Fibroblast of mammary gland (primary cell): ENCODE measurements at places on chromosomes 2 and 18.

DNA sequence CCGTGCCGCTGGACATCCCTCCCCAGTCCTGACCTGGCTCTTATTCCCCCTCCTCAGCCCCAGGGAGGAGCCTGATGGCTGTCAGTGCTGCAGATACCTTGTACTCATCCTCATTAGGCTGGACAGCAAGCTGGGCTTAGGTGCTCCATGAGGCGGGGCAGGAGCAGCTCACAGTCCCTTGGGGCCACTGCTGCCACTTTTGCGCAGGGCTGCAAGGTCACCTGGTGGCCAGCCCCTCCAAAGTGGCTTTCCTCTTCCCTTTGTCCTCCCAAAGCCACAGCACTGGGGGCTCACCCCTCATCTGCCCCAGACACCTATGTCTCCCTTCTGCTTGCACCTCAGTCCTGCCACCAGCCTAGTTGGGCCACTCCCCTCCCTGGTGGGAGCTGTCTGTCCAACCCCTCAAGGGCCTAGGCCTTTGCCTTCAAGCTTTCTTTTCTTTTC is 60.8 kb downstream of the FAM168B start:
- DNase-seq: no peak

- peak; percentile 50 for DNase-seq
These were observed 1.5 kb downstream of the MAP3K2 start for GRCh38 chr2:127386246-127386645.

DNA sequence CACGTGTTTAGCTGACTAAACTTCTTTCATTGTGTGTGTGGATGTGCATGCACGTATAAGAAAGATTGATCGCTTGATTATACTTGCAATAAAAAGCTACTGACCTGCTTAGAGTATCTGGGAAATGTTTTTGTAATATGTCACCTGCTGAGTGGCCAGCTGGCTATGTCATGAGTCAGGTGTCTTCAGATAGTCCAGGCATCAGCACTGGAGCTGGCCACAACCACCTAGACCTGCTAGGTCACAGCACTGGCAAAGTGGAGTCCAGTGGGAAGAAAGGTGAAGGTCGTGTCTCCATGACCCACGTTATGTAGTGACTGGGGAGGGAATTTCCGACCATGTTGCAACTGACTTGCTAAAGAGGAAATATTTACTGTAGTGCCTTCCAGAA is 147.0 kb downstream of the ESCO1 start:
- DNase-seq: no peak

DNA sequence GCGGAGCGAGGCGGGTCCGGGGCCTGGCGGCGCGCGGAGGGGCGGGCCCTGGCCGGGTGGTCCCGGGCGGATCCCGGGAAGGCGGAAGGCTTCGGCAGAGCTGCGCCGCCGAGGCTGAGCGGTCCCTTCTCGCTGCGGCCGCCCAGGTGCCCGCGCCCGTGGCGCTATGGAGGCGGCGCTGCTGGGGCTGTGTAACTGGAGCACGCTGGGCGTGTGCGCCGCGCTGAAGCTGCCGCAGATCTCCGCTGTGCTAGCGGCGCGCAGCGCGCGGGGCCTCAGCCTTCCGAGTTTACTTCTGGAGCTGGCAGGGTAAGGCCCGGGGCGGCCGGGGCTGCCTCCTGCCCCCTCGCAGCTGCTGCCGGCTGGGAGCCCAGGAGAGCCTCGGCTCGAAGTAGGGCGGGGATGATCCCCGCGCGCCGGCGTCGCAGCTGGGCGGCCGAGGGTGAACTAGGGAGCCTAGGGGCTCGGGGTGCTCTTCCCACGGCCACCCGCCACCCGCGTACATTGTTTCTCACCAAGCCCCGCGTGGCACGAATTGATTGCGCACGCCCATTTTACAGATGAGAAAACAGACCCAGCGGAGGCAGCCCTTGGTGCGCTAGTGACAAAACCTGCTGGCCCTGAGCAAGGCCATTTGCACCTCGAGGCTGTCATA is at the start of gene SLC66A3:
TSS of gene SLC66A3 (plus strand) at position 87 of the 655 bp plus-strand sequence. CDS start at position 167, 80 bp downstream.
- peak; percentile 81 for DNase-seq

DNA sequence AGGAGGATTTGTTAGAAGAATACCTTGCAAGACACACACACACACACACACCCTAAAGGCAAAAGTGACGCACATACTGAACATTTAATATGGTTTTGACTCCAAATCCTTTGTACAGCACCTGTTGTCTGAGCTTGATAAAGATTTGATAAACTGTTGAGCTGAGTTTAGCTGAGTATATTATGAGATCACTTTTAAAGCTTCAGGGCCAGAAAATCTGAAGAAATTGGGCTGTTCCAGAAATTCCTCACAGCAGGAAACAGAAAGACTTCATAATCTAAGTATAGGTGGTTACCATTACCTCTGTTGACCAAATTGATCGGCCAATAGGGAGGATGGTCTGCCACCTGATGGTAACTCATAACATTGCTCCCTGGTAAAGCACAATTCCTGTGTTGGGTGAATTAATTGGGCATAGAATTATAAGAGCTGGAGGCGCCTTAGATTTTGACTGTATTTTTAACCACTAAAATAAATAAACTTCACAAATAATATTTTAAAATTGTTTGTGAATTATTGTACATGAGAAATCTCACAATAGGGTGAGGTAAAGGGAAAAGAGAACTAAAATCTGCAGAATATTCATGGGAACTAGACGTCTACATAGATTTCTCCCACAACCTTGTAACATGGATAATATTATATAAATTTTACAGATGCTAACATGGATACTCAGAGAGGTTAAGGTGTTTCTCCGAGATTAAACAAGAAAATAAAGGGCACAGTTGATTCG is 21.8 kb upstream of the RPIA start:
- peak; percentile 54 for DNase-seq

- no peak for DNase-seq
These were observed 54.3 kb upstream of the LPIN2 start for GRCh38 chr18:3067165-3067661.

- DNase-seq: no peak
These were observed 491.9 kb downstream of the NR4A2 start for GRCh38 chr2:155840661-155841060.

GRCh38 chr2:210862283-210863065 is 306.1 kb downstream of the CPS1 start:
- DNase-seq: no peak

DNA sequence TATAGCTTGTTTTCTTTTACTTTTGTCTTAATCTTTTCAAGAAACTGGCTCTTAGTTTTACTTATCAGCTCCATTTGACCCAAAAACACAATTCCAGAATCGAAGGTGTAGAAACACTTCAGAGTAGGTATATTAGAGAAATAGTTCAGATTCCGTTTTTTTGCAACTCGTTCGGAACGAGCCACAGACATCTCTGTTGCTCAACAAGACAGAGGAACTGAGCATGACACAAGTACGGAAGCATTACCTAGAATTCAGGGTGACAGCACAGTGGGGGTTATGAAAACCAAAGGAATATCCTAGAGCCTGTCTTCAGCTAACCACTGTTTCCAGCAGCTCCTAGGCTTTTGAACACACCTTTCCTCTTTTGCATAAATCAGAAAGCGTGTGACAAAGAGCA is 5.0 kb downstream of the HRH4 start:
- DNase-seq: no peak

GRCh38 chr2:20476950-20477349 is 30.1 kb downstream of the RHOB start:
- DNase-seq: no peak

- no peak for DNase-seq
These were observed 124.8 kb downstream of the EPHA4 start for GRCh38 chr2:221447310-221447709.

- no peak for DNase-seq
These were observed 677.1 kb downstream of the ZEB2 start for GRCh38 chr2:143842836-143843235.

GRCh38 chr2:215218587-215219577 is 80.5 kb upstream of the ABCA12 start:
- peak; percentile 13 for DNase-seq

DNA sequence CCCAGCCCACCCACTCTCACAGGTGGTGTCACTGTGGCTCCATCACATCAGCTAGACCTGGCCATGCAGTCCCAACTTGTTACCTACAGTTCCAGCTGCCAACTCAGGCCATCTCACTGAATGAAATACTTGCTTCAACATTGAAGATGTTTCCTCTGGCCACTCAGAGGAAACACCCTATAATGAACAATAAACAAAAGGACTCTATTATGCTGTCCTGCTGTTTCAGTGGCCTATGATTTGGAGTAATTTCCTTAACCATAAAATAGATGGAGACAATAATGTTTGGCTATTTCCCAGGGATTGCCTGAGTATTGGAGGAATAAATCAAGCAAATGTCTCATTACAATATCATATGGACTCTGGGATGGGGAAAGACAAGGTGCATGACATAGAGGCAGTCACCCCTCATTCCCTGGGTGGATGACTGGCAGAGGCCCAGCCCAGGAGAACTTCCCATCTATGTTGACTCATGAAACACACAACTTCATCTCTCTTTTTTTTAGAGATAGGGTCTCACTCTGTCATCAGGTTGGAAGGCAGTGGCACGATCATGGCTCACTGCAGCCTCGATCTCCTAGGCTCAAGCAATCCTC is 134.4 kb downstream of the TGIF1 start:
- no peak for DNase-seq

DNA sequence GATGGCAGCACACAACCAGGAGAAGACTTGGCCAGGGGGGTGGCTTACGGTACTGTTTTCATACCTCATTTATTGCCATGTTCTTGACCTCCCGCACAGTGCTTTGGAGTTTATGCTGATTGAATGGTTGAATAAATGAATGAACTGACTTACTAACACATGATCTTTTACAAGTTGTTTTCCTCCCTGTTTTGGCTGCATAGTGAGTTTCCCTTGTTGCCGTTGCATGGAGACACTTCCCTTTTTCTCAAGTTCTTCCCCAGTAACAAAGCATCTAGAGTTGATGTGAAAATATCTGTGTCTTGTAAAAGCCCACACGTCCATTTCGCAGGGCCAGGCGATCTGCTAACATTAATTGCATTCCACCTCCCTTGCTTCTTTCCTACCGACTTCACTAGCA is 35.7 kb upstream of the RAB1A start:
- no peak for DNase-seq

GRCh38 chr2:197453914-197454398 is 604 bp downstream of the COQ10B start:
- DNase-seq: peak; percentile 95

- DNase-seq: peak; percentile 51
These were observed 221.5 kb upstream of the SLC35G4 start for GRCh38 chr18:11387880-11388279.
